Right renal pelvis (tissue), 4 donors: ENCODE measurements at places on chromosomes 5 and 9.
A peak's percentile ranks its signal among the peaks of the same experiment; 100 is the strongest.

GRCh38 chr9:114958021-114958843 lies 27.8 kb upstream of the TNFSF8 start:
- DNase-seq: no peak

DNA sequence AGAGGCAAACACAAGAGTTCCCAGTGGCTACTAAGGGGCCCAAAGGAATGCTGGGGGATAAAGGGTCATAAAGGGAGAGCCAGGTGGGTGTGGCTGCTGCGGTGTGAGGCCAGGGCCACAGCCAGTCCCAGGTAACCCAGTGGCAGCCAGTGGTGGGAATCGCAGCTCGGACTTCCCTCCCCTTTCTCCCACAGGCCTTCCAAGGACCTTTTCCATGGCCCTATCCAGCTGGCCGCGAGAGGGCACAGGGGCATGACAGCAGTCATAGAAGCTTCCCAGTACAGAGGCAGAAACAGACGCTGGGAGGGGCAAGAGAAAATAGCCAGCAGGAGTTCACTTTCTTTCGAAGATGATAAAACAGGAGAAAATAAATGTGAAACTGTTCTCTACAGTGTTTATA lies 257.6 kb downstream of the SEMA5A start:
- no peak for DNase-seq

GRCh38 chr9:116493183-116493860 lies 193.8 kb upstream of the TRIM32 start:
- no peak for DNase-seq

GRCh38 chr9:36315283-36315682 lies 57.0 kb upstream of the GNE start:
- DNase-seq: no peak

- no peak for DNase-seq
Measured at GRCh38 chr9:124137944-124138335, 119.8 kb upstream of the NEK6 start.

- no peak for DNase-seq
Measured at GRCh38 chr5:154755361-154756008, at the start of gene LARP1. Gene LARP1, plus strand, starts transcription at chr5:154755377. Its CDS starts 381 bp downstream, at chr5:154755758.

GRCh38 chr5:123671042-123671441 lies 159.1 kb downstream of the CSNK1G3 start:
- peak; percentile 48 for DNase-seq
